ENCODE measurements at places on chromosomes 3 and 15.
A peak's percentile ranks its signal among the peaks of the same experiment; 100 is the strongest.

DNA sequence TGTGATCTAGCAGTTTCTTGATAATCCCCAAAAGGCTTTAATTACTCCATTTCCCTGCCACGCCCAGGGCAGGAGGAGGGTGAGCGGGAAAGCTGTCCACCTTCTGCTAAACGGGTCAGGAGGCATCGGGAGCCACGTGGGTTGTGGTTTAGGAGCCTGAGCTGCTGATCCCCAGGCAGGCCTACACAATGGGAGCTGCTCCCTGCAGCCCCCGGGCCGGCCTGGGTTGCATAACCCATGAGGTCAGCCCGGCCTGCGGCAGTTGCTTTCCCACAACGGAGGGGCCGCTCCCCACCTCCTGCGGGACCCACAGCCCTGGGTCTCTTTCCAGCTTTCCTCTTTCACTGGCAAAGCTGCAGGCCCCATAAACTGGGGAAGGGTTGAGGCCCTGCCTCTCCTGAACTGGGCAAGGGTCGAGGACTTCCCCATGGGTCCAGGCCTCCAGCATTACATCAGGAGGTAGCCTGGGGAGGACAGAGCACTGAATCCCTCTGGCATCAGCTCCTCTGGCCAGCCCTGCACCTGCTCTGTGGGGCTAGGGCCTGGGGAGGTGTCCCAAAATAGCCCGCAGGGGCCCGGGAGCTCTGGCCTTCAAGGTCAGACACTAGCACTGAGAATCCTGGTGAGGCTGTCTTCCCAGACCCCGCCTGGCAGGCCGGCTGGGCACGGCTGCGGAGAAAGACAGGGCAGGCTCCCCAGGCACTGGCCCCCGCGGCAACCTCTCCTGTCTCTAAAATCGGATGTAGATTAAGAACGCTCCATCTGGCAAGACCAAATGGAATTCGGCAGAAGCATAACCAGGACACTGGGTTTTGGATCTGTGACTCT is 47.3 kb downstream of the ZDHHC19 start:
- peak; percentile 26 for DNase-seq

- DNase-seq, result no peak
Observed at GRCh38 chr3:174858353-174858752, 781 bp upstream of the NAALADL2 start.

GRCh38 chr3:41881233-41881821 is 80.6 kb downstream of the ULK4 start:
- peak; percentile 61 for DNase-seq

GRCh38 chr3:155007729-155008128 is 72.4 kb upstream of the MME start:
- DNase-seq, result no peak

GRCh38 chr3:148084931-148085330 is 612.8 kb upstream of the AGTR1 start:
- DNase-seq, result no peak

DNA sequence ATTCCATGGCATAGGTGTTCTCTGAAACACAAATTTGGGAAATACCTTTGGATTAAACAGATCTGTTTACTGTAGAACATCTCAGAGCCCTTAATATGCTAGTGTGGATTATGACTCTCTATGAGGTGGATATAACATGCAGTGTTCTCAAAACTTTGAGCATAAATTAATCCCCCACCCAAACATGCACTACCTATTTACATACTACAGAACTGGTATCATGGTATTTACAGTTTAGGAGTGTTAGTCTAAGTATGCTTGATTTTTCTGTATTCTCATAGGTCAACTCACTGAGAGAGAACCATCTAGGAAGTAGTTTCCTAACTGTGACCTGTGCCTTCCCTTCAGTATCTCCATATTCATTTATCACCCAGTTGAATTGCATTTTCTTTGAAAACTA is 30.9 kb upstream of the ZNF609 start:
- DNase-seq, result no peak

Data from tibial nerve (tissue), 4 donors.